Activated naive CD8-positive, alpha-beta T cell treated with anti-CD3 and anti-CD28 coated beads for 36 hours (primary cell): ENCODE measurements at places on chromosomes 11 and 22.

DNA sequence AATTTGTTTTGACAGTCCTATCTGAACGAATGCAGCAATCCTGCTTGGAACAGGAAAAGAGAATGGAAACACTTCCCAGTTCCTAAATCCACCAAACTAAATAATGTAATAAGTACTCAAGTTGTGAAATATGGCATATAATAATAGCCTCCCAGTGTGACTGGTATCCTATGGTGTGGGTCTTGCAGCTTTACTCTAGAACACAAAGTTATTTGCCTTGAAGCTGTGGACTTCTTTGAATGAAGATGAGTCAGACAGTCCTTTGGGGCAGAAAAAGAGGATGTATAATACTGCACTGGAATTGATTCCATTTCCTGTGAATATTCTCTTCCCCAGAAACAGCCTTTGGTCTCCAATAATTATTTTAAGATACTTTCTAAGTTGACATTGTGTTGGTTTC is 887.0 kb downstream of the KCNA4 start:
- no peaks in the 10 kb centered on the region for H3K4me1 ChIP-seq
- H3K27ac ChIP-seq, result no peak overlapping the region
- DNase-seq, result no peak

DNA sequence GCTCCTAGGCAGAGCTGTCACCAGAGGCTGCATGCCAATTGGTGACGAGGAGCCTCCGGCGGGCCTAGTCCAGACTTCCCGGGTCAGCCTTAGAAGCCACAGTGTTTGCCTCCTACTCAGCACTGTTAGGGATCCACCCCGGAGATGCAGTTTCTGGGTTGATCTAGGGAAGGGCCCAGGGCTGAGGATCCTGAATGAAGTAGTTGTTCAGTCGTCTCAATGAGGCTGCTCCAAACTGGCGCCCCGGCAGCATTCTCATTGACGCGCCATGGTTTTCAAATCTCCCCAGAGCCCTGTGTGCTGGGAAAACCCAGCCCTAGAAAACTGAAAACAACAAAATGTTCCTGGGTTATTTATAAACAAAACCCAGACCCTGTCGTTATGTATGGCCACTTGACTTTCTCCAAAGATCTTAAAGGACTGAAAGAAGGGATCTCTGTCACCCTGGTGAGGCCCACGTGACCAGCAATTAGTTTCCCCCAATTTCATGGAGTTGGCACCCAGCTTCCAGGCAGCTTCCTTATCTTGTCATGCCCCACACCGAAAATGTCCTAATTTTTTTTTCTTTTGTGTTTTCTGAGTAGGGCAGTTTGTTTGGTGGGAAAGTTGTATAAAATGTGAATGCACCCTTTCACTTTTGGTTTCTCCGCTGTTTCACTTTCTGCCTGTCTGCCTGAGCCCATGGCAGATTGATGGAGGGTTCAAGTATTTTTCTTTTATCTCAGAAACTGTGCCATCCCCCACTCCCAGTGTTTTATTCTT is 2.0 kb upstream of the EHD1 start:
- peak overlapping the region; percentile 99 for H3K27ac ChIP-seq
- DNase-seq, result no peak
- H3K4me1 ChIP-seq, result peaks cover 55% of the 10 kb centered on the region

- H3K4me3 ChIP-seq, result no peak overlapping the region
- peaks cover 75% of the 10 kb centered on the region for H3K27me3 ChIP-seq
- H3K4me1 ChIP-seq, result peaks cover 16% of the 10 kb centered on the region
- no peaks in the 10 kb centered on the region for H3K36me3 ChIP-seq
- H3K27ac ChIP-seq, result no peak overlapping the region
- DNase-seq, result no peak
Observed at GRCh38 chr11:36313750-36314433, 17.8 kb downstream of the PRR5L start.

DNA sequence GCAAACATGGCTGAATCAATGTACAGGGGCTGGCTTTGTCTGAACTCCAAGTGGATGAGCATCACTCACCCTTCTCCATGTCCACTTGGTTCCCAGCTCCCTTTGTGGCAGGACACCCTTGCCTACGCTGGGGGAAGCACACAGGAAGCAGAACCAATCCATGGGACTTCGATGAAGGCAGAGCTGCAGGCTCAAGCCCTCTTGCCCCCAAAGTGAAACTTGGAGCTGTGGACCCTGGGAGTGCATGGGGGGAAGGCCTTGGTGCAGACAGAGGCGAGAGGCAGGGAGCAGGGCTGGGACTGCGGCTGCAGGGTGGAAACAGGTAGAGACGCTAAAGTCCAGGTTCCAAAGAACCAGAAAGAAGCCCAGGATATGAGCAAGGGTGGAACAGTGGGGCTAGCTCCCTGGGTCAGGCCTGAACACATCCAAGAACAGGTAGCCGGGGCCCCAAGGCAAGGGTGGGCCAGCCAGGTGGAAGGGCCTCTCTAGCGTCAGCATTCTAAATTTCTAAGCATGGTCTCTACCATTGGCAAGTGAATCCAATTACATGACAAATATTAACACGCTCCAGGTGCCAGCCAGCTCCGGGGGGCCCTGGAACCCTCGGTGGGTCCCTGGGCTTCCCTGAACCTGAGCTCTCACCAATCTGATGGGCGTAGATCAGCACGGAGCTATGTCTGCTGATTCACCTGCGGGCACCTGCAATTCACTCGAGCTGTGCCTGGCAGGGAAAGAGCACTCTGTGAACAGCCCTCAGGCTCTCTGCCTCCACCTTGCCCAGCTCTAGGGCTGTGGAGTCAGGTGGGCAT is 532.8 kb downstream of the BRD1 start:
- H3K27ac ChIP-seq, result no peak overlapping the region
- H3K4me1 ChIP-seq, result no peaks in the 10 kb centered on the region
- no peaks in the 10 kb centered on the region for H3K27me3 ChIP-seq
- H3K4me3 ChIP-seq, result no peak overlapping the region
- DNase-seq, result no peak

GRCh38 chr11:117654281-117655255 is 142.4 kb downstream of the DSCAML1 start:
- no peaks in the 10 kb centered on the region for H3K36me3 ChIP-seq
- no peak overlapping the region for H3K4me3 ChIP-seq
- no peak for DNase-seq
- no peaks in the 10 kb centered on the region for H3K4me1 ChIP-seq
- no peak overlapping the region for H3K27ac ChIP-seq
- H3K27me3 ChIP-seq, result no peaks in the 10 kb centered on the region

- no peaks in the 10 kb centered on the region for H3K4me1 ChIP-seq
- H3K27me3 ChIP-seq, result no peaks in the 10 kb centered on the region
- no peak overlapping the region for H3K4me3 ChIP-seq
- H3K36me3 ChIP-seq, result no peaks in the 10 kb centered on the region
- DNase-seq, result no peak
Observed at GRCh38 chr22:33605221-33605620, 315.1 kb downstream of the LARGE1 start.

GRCh38 chr11:40295466-40295865 is 1164.0 kb downstream of the LRRC4C start:
- no peak overlapping the region for H3K4me3 ChIP-seq
- peaks cover 6% of the 10 kb centered on the region for H3K4me1 ChIP-seq
- no peak for DNase-seq
- H3K36me3 ChIP-seq, result peaks cover 4% of the 10 kb centered on the region

DNA sequence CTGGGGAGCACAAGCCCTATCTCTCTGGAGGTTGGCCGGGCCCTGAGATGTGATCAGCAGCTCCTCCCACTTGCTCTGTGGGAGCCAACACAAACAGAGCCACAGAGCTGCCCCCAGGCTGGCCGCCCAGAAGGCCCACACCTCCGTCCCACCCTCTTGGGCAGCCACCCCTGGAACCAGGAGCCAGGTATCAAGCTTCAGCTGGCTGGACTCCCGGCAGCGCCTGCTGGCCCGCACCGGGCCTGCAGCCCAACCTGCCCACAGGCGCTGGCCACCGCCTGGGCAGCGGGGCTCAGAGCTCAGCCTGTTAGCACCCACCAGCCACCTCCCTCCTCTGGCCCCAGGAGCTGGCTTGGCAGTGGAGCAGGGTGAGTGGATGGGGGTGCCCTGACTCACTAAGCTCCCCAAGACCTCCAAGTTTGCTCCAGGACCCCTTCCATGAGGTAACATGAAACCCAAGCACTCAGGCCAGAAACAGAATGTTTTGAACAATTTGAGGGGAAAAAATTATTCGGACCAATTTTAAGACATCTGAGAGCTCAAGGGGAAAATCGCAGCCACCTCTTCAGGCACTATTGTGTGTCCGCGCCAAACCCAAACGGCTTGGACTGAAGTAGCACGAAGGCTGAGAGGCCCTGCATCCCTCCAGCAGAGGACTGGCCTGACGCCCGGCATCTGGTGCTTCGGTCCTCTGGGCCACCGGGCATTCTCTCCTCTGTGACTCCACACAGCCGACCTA is 450.8 kb downstream of the SOX6 start:
- H3K27ac ChIP-seq, result no peak overlapping the region
- no peak for DNase-seq
- no peaks in the 10 kb centered on the region for H3K27me3 ChIP-seq
- H3K36me3 ChIP-seq, result no peaks in the 10 kb centered on the region
- H3K4me1 ChIP-seq, result no peaks in the 10 kb centered on the region

GRCh38 chr11:121520243-121521144 is 67.7 kb upstream of the SORL1-AS1 start:
- peaks cover 44% of the 10 kb centered on the region for H3K4me1 ChIP-seq
- no peak for DNase-seq
- H3K4me3 ChIP-seq, result no peak overlapping the region

- no peak for DNase-seq
- H3K36me3 ChIP-seq, result no peaks in the 10 kb centered on the region
- H3K4me3 ChIP-seq, result no peak overlapping the region
- H3K27me3 ChIP-seq, result peaks cover 68% of the 10 kb centered on the region
- peaks cover 9% of the 10 kb centered on the region for H3K4me1 ChIP-seq
- no peak overlapping the region for H3K27ac ChIP-seq
Observed at GRCh38 chr11:11622340-11622706, 518 bp upstream of the GALNT18 start.

- peaks cover 52% of the 10 kb centered on the region for H3K4me1 ChIP-seq
- DNase-seq, result no peak
- peak overlapping the region; percentile 89 for H3K27ac ChIP-seq
- H3K36me3 ChIP-seq, result peaks cover 51% of the 10 kb centered on the region
Observed at GRCh38 chr11:61019037-61019831, 47.8 kb downstream of the CD6 start.

- no peak overlapping the region for H3K4me3 ChIP-seq
- H3K27ac ChIP-seq, result no peak overlapping the region
- DNase-seq, result no peak
- peaks cover 29% of the 10 kb centered on the region for H3K4me1 ChIP-seq
- H3K36me3 ChIP-seq, result peaks cover 24% of the 10 kb centered on the region
- H3K27me3 ChIP-seq, result no peaks in the 10 kb centered on the region
Observed at GRCh38 chr11:12216671-12217374, 106.4 kb downstream of the MICAL2 start.

- no peak overlapping the region for H3K27ac ChIP-seq
- no peak overlapping the region for H3K4me3 ChIP-seq
- no peaks in the 10 kb centered on the region for H3K36me3 ChIP-seq
- no peak for DNase-seq
- peaks cover 4% of the 10 kb centered on the region for H3K4me1 ChIP-seq
- H3K27me3 ChIP-seq, result peaks cover 10% of the 10 kb centered on the region
Observed at GRCh38 chr11:12636871-12637410, 37.3 kb upstream of the TEAD1 start.

GRCh38 chr11:737366-737765 is 9.9 kb upstream of the TALDO1 start:
- H3K27ac ChIP-seq, result no peak overlapping the region
- H3K4me3 ChIP-seq, result peak overlapping the region; percentile 33
- H3K27me3 ChIP-seq, result peaks cover 3% of the 10 kb centered on the region

DNA sequence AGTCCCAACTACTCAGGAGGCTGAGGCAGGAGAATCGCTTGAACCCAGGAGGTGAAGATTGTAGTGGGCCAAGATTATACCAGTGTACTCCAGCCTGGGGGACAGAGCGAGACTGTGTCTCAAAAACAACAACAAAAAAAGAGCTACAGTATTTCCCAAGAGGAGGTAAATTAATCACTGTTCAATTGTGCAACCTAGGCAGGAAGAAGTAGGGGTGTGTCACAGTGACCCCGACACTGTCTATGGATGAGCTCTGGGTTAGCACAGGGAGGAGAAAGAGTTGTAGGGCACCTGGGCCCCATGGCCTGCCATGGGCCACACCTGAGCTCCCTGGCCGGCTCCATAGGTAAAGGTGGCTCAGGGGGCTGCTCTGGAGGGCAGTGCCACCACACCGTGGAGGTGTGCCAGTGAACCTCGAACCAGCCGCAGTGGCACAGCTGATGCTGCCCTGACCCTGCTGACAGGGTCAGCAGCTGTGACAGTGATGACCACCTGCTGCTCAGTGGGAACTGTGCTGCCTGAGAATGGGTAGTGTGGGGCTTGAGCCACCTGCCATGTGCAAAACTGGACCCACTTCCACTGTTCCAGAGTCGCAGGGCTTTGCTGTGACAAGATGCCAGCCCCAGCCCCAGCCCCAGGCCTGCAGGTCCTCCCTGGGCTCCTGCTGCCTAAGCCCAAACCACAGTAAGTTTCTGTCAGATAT is 84.0 kb upstream of the PITPNB start:
- no peaks in the 10 kb centered on the region for H3K27me3 ChIP-seq
- H3K4me1 ChIP-seq, result no peaks in the 10 kb centered on the region
- no peaks in the 10 kb centered on the region for H3K36me3 ChIP-seq
- no peak overlapping the region for H3K27ac ChIP-seq

DNA sequence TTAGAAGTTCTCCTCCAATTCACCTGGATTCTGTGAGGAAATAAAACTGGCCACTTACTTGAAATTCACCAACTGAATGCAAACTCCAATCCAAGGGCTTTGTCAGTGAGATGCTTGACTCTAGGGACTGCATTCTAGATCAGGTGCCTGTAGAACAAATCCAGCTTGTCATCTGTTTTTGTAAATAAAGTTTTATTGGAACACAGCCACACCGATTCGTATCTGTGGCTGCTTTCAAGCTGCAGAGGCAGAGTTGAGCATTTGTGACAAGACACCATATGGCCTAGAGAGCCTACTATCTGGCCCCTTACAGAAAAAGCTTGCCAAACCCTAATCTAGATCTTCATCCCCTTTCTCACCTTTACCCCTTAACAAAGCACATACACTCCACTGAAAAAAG is 82.3 kb downstream of the BTBD10 start:
- peaks cover 18% of the 10 kb centered on the region for H3K36me3 ChIP-seq
- H3K4me1 ChIP-seq, result no peaks in the 10 kb centered on the region
- H3K27me3 ChIP-seq, result no peaks in the 10 kb centered on the region
- H3K27ac ChIP-seq, result no peak overlapping the region
- no peak for DNase-seq

DNA sequence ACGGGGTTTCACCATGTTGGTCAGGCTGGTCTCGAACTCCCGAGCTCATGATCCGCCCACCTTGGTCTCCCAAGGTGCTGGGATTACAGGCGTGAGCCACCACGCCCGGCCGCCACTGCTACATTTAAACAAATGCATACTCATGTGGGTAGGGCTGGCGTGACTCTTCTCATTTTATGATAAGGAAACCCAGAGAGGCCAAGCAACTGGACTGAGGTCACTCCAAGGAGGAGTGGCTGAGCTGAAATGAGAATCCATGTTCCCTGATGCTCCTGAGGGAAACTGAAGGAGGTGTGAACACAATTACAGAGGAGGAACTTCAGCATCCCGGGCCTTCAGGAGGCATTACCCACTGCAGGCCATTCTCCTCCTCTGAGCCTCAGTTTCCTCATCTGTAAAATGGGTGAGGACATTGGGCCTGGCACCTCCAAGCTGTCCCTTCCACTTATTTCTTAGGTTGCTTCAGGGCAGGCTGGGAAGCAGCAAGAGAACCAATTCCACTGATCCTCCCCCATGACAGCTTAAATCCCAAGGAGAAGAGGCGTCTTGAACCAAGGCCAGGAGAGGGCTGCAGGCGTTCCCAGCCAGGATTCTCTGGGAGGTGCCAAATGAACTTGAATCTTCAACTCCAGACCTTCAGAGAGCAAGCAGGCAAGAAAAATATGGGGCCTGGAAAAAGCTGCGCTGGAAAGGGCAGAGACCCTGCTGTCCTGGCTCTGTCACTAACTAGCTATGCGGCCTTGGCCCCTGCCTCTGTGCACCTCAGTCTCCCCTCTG is 2.9 kb downstream of the TST start:
- H3K4me1 ChIP-seq, result peaks cover 4% of the 10 kb centered on the region
- H3K27me3 ChIP-seq, result peaks cover 28% of the 10 kb centered on the region
- H3K27ac ChIP-seq, result no peak overlapping the region
- no peaks in the 10 kb centered on the region for H3K36me3 ChIP-seq
- no peak overlapping the region for H3K4me3 ChIP-seq
